ENCODE measurements at places on chromosomes 3 and 15.
A peak's percentile ranks its signal among the peaks of the same experiment; 100 is the strongest.

DNA sequence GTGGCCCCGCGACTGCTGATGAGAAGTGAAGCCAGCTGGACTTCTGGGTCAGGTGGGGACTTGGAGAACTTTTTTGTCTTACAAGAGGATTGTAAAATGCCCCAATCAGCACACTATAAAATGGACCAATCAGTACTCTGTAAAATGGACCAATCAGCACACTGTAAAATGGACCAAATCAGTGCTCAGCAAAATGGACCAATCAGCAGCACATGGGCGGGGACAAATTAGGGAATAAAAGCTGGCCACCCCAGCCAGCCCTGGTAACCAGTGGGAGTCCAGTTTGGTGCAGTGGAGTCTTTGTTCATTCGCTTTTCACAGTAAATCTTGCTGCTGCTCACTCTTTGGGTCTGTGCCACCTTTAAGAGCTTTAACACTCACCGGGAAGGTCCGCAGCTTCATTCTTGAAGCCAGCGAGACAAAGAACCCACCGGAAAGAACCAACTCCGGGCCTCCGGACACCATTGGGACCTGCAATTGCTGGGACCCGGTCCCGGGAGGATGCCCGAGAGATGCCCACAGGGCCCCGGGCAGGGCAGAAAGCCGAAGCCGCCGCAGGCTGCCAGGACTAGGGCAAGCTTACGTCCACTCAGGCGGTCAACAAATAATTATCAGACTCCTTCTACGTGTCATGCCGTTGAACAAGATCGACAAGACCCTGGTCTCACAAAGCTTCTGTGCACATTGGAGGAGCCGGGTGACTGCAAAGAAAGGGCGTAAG lies 8.3 kb upstream of the NR2E3 start:
- DNase-seq: no peak

GRCh38 chr3:149382518-149382917 lies 5.1 kb upstream of the TM4SF1 start:
- no peak for DNase-seq

- no peak for DNase-seq
These were observed 218.1 kb downstream of the NAALADL2 start for GRCh38 chr3:175077216-175077615.

DNA sequence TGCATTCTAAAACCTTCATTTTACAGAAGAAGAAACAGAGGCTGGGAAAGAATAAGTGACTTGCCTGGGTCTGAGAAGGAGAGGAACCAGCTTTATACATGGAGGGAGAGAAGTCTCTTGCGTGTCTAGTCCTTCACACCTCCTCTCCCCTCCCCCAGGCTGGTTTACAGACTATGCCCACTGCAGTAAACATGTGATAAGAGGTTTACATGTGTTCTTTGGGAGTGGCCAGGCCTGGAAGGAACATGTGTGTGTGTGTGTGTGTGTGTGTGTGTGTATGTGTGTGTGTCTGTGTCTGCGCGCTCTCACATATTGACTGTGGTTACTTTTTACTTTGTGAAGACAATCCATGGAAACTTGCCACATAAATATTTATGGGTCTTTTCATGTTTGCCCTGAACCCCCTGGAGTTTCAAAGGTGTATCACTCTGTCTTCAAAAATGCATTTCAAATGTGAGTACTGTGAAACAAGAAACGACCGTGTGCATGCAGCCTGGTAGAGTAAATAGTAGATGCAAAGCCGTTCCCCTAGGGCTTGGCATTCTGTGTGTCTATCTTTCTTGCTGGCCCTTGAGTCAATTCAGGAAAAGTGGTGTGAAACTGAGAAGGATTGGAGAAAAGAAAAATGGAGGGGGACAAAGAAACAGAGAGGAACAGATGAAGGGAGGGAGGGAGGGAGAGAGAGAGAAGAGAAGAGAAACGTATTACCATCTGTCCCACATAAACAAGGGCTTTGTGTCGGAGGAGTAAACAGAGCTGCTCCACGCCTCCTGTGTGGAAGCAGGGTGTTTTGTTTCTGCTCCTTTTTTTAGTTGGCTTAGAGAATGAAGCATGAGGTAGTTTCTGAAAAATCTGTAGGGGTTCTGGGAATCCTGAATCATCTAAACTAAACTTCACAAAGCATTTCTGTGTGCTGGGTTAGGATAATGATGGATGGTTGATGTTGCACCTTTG lies 51.7 kb downstream of the CLDN11 start:
- DNase-seq: no peak

GRCh38 chr3:137582484-137582883 lies 181.6 kb upstream of the SOX14 start:
- no peak for DNase-seq

- DNase-seq: no peak
These were observed 239.9 kb downstream of the CPNE4 start for GRCh38 chr3:131794766-131795388.

GRCh38 chr15:62503451-62503850 lies 338.4 kb upstream of the C2CD4B start:
- DNase-seq: no peak

GRCh38 chr15:94749811-94750617 lies 518.7 kb downstream of the MCTP2 start:
- no peak for DNase-seq

- DNase-seq: peak; percentile 84
These were observed 14.3 kb downstream of the KAT2B start for GRCh38 chr3:20054549-20054987.

- DNase-seq: no peak
These were observed 132.7 kb upstream of the BHLHE40 start for GRCh38 chr3:4846543-4846942.

DNA sequence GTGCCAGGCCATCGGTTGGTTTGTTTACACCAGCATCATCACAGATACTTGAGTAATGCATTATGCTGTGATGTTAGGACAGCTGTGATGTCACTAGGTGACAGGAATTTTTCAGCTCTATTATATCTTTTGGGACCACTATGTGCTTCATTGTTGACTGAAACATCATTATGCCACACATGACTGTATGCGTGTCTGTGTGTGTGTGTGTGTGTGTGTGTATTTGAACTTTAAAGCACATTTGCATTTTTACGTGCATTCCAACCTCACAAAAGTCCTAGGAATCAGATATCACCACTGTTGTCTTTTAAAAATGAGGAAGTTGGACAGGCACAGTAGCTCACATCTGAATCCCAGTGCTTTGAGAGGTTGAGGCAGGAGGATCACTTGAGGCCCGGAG lies 223.0 kb downstream of the TBL1XR1 start:
- peak; percentile 19 for DNase-seq

- peak; percentile 5 for DNase-seq
These were observed 4.6 kb downstream of the MYRIP start for GRCh38 chr3:39814007-39814406.

- no peak for DNase-seq
These were observed 171.7 kb downstream of the NSMCE3 start for GRCh38 chr15:29097971-29098370.

- DNase-seq: no peak
These were observed 95.9 kb downstream of the SLC49A4 start for GRCh38 chr3:122890720-122891220.

GRCh38 chr15:41116962-41117252 lies 827 bp upstream of the INO80 start:
- DNase-seq: no peak

- DNase-seq: no peak
These were observed 23.2 kb downstream of the ALDH1L1 start for GRCh38 chr3:126157083-126157768.

DNA sequence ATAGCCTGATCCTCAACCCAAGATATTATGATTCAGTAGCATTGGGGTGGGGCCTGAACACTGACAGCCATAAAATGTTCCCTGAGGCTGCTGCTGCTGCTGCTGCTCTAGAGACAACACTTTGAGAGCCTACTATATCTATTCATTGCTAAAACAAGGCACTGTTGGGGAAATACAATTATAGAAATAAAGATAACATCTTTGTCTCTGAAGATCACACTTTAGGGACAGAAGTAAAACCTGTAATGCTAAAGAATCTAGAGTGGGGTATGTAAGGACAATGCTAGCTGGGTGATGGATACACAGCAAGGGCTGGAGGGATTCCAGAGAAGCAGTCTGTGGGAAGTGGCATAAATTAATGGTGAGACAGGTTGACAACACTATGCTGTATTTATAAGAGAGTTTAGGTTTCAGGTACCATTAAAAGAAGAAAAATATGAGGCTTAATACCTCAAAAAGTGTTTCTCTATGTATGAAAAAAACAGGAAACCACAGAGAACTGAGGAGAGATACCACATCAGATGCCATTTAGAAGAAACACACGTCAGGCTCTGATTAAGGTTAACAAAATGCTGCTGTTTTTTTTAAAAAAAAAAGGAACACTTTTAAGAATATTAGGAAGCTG lies 115.9 kb downstream of the CBLB start:
- no peak for DNase-seq

DNA sequence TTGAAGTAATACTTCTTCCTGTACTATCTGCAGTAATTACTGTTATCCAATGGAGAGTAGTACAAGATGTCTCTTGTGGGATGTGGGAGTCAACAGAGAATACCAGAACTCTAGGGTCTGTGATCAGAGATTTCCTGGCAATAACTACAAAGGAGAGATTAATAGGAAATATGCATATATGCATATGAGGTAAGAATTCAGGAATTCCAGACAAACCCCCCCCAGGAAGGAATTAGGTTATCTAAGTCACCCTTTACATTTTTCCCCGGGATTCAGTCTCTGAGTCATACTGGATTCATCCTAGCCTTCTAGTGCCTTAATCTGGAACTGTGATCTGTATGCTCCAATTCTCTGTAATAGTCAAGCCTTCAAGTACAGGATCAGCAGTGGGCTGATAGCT lies 49.4 kb downstream of the GTF2E1 start:
- no peak for DNase-seq

DNA sequence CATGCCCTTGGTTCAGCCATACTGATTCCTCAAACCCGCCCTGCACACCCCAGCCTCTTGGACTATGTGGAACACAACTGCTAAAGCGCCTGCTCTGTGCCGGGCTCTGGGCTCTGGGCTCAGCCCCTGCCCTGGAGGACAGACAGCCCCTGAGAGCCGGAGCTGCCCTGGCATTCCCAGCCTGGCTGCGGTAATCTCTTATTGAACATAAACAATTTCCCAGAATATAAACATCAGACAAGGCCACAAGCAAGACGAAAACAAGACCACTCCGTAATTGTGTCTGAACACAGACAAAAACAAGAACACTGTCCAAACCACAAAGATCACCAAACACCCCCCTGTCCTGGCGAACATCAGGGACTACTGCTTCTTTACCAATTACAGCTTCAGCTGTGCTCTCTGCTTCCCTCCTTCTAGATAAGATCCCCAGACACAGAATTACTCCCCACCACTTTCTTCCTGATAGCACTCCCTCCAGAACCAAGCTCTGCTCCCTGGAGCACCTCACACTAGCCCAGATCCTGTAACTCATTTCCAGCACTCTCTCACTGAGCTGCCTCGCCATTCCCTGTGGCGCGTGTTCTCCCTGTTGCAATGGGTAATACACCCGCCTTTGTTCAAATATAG lies 57.1 kb upstream of the TLE3 start:
- no peak for DNase-seq

Data from SHP77 (cell line).